ENCODE measurements at places on chromosomes 12 and 14. TPM values are rescaled to one million over a fixed set of nuclear protein-coding genes. Genes with fewer than 3 reads are reported as not detected.

The TAS2R20 gene
- total RNA-seq, result 7.2 TPM

The BIN2 gene
- 0.29 TPM for total RNA-seq

The ERP27 gene
- total RNA-seq, result 1.5 TPM

The ADCY4 gene
- total RNA-seq, result 65.1 TPM

The PHLDA1 gene
- 0.59 TPM for total RNA-seq

The LALBA gene
- not detected for total RNA-seq

The RFX4 gene
- not detected for total RNA-seq

The HOXC5 gene
- 10.2 TPM for total RNA-seq

The DAO gene
- total RNA-seq, result not detected

The PROX2 gene
- total RNA-seq, result not detected

The PCED1B gene
- total RNA-seq, result 16.5 TPM

The A2M gene
- total RNA-seq, result 305 TPM

The CNTN1 gene
- total RNA-seq, result 124 TPM

The COCH gene
- not detected for total RNA-seq

The RAB15 gene
- not detected for total RNA-seq

The EFS gene
- 42.4 TPM for total RNA-seq

The PARPBP gene
- 0.29 TPM for total RNA-seq

The DPPA3 gene
- not detected for total RNA-seq

The LMO3 gene
- 92.5 TPM for total RNA-seq

The ZNF268 gene
- 18.7 TPM for total RNA-seq

The LIMA1 gene
- 98.1 TPM for total RNA-seq

The LYZ gene
- total RNA-seq, result 7.4 TPM

The GPR137C gene
- not detected for total RNA-seq

The IAPP gene
- total RNA-seq, result not detected

The SLC6A15 gene
- total RNA-seq, result not detected

The GSC gene
- not detected for total RNA-seq

The LRP10 gene
- 140 TPM for total RNA-seq

The PMEL gene
- total RNA-seq, result 2.9 TPM

The GLT1D1 gene
- total RNA-seq, result 2.9 TPM

The IFT81 gene
- 40.6 TPM for total RNA-seq

The TAS2R30 gene
- 14.9 TPM for total RNA-seq

The RASSF9 gene
- total RNA-seq, result 10.0 TPM

The C12orf60 gene
- 16.5 TPM for total RNA-seq

The ACOT4 gene
- total RNA-seq, result 1.5 TPM

The CD163L1 gene
- 3.8 TPM for total RNA-seq

The SMIM41 gene
- total RNA-seq, result not detected

The NRXN3 gene
- total RNA-seq, result 4.4 TPM

The CD69 gene
- 0.88 TPM for total RNA-seq

The SERPINA10 gene
- total RNA-seq, result not detected

The ANKRD9 gene
- total RNA-seq, result 8.2 TPM

The NPFF gene
- total RNA-seq, result not detected

The IL31 gene
- not detected for total RNA-seq

The ZC2HC1C gene
- total RNA-seq, result 2.4 TPM

The HSPB8 gene
- 40.0 TPM for total RNA-seq

The AQP2 gene
- not detected for total RNA-seq

The RNF212B gene
- not detected for total RNA-seq

The HIF1A gene
- total RNA-seq, result 137 TPM

The DHRS2 gene
- total RNA-seq, result not detected

The IL22 gene
- total RNA-seq, result not detected

The PRIMA1 gene
- 4.6 TPM for total RNA-seq

The KRT80 gene
- total RNA-seq, result not detected

The ASCL1 gene
- total RNA-seq, result not detected

The SLC38A4 gene
- 1.0 TPM for total RNA-seq

All from uterus (tissue), 4 donors.